B cell (primary cell): ENCODE measurements at places on chromosomes 4 and X. TPM values are rescaled to one million over a fixed set of nuclear protein-coding genes. Genes with fewer than 3 reads are reported as not detected.

GRCh38 chrX:143472347-143472938 is 44.8 kb downstream of the SPANXN3 start:
- DNase-seq = no peak

Gene DGAT2L6
- total RNA-seq = not detected in 2 replicates

GRCh38 chr4:21697583-21697982 is 251.0 kb downstream of the KCNIP4 start:
- DNase-seq = no peak

Gene PPEF1
- total RNA-seq = 0.52 and 0.56 TPM in 2 replicates

DNA sequence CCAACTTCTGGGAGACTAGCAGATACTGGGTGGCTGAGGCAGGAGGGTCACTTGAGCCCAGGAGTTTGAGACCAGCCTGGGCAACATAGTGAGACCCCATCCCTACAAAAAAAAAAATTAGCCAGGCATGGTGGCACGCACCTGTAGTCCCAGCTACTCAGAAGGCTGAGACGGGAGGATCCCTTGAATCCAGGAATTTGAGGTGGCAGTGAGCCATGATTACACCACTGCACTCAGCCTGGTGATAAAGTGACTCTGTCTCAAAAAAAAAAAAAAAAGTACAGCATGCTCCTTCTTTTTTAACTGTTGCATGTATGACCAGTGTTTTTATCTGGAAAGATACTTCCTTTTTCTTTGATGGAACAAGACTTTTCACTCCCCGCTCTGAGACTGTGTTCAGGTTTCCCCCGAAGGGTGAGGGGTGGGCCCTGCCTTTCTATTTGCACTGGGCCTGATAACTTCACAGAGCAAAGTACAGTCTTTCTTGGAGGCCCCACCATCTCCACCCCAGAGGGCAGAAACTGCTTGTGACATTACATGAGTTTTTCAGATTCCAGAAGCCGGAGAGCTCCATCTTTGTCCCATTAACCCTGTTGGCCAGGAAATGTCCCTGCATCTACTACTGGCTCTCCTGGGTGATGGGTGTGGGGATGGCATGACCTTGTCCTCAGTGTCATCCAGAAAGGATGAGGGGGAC is 35.2 kb downstream of the NYX start:
- DNase-seq = no peak

DNA sequence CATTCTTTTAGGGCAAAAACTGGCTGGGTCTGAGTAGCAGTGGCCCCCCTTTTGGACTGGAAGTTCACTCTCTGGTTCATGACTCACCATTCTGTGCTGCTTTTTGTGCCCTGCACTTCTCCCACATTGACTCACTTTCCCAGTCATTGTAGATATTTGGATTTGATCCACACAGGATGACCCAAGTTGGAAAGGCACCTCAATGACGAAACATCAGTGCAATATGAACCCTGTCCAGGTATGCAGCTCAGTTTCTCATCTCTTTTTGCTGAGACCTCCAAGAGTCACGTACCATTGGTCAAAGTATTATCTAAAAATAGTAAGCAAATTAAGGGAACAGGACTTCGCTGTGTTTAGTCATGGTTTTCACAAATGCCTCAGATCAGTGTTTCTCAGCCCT is 92.7 kb downstream of the CBLL2 start:
- DNase-seq = no peak

Gene SH3BGRL
- 105 and 109 TPM in 2 replicates for total RNA-seq

Gene TIGD4
- total RNA-seq = 0.36 and 0.59 TPM in 2 replicates

- no peak for DNase-seq
Observed at GRCh38 chr4:152398060-152398459, 137.8 kb downstream of the FBXW7 start.

GRCh38 chr4:115484479-115484878 is 371.1 kb upstream of the NDST4 start:
- no peak for DNase-seq

Gene TRIM2
- total RNA-seq = 6.4 and 6.7 TPM in 2 replicates

- no peak for DNase-seq
Observed at GRCh38 chrX:35380808-35381700, 417.1 kb upstream of the MAGEB16 start.

- peak; percentile 64 for DNase-seq
Observed at GRCh38 chrX:21438792-21439191, 64.6 kb downstream of the CNKSR2 start.

DNA sequence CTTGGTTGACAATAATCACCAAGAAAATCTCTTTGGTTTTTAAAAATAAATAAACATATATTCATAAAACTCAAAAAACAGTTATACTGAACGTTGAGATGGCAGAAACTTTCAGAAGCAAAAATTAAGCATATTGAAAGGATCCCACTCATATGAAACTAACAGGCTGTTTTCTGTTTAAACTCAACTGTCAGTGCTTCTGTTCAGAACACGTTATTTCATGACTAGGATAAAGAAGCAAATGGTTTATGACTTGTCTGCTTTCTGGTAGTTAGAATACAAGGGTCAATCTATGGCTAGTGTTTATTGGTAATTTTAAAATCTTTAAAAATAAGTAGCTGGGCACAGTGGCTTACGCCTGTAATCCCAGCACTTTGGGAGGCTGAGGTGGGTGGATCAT is 4.1 kb downstream of the GPR82 start:
- no peak for DNase-seq

DNA sequence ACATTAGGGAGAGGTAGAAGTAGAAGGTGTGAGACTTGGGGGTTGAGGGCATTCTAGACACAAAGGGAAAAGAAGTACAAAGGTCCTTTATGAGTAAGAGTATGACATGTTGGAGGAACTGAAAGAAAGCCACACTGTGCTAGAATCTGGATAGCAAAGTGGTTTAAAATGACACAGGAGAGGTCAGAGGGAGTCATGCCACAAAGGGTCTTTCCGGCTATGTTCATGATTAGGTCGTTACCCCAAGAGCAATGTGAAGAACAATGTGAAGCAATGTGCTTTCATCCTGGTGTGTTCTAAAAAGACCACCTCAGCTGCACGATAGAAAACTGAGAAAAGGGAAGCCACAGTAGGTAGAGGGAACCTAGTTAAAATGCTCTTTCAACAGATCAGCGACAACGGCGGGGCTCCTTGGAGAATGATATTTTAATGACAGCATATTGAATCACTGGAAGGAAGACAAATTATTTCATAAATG is 29.2 kb downstream of the SMIM14 start:
- peak; percentile 73 for DNase-seq

DNA sequence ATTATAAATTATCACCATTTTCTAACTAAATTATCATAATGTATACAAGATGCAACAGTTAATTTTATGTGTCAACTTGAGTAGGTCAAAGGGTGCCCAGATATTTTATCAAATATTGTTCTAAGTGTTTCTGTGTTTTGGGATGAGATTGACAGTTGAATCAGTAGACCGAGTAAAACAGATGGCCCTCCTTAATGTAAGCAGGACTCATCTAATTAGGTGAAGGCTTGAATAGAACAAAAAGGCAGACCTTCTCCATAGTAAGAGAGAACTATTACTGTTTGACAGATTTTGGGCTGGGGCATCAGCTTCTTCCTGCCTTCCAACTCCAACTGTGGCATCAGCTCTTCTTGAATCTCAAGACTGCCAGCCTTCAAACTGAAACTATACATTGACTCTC is 185.8 kb downstream of the TRAM1L1 start:
- DNase-seq = no peak

DNA sequence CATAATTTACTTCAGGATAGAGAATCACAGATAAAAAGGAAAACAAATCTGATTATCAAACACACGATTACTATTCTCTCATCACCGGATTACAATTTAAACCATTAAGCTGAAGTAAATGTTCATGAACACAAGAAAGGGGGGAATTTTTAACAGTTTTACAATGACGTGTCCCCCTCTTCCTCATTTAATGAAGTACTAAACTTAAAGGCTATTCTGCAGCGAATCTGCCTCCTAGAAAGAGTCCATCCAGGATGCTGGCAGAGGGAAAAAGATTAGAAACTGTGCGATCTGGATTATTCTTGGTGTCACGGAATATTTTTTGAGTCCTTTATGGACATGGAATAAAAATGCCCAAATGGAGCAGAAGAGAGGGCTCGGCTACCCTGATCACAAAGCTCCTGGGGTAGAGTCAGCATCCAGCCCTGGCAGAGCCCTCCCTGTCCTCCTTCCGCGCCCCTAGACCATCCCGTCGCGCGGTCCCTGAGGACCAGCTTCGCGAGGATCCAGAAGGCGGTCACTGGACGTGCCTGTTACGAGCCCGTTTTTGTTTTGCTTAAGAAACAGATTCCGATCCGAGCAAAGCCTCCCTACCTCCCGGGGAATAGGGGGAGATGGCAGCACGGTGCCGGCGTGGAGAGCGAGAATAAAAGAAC is 1.2 kb downstream of the ELF2 start:
- peak; percentile 60 for DNase-seq

DNA sequence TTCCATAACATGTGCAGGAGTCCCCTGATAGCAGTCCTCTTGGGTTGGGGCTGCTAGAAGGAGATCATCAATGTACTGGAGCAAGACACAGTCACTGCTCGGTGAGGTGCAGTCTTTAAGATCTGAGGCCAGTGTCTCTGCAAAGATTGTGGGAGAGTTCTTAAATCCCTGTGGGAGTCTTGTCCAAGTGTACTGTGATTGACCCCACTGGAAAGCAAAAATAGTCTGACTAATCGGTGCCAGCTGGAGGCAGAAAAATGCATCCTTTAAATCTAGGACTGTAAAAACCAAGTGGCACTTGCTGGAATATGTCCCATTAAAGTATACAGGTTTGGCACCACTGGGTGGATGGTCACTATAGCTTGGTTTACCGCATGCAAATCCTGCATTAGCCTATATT is 31.1 kb downstream of the SULT1E1 start:
- no peak for DNase-seq

Gene IL3RA
- total RNA-seq = 1.6 and 2.8 TPM in 2 replicates

GRCh38 chr4:53432528-53433424 is 55.3 kb downstream of the FIP1L1 start:
- DNase-seq = no peak

DNA sequence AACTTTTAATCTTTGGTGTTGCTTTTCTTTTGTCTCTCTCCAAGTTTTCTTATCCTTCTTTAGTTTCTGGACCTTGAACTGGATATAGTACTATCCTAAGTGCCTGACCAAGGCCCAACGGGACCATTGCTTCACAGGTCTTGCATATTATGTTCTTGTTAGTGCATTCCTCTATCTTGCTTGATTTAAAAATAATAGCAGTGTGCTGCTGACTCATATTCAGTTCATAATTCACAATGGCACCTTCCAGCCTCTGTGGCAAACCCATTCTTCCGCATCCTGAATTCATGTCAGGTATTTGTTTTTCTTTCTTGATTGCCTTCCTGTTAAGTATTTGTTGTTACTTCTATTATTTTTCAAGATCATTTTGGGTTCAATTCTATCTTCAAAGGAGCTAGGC is 197.1 kb upstream of the GIMD1 start:
- no peak for DNase-seq

DNA sequence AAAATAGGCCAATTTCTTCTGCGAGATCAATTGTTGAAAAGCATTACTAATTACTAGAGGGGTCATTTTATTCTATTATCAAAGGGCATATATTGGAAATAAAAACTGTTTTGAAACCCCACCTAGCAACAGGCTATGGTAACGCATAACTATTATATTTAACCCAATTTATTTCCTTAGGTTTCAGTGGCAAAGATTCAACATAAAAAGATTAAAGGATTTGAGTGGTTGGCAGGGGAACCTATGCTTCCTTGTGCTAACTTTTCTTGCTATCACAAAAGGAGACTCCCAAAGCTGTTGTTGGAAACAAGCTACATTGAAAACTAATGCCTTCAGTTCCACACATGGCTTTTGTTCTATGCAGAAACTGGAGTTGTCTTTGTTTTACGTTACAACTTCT is 166.9 kb upstream of the KLF3 start:
- DNase-seq = no peak

- DNase-seq = no peak
Observed at GRCh38 chrX:148567229-148567628, 66.8 kb downstream of the AFF2 start.

DNA sequence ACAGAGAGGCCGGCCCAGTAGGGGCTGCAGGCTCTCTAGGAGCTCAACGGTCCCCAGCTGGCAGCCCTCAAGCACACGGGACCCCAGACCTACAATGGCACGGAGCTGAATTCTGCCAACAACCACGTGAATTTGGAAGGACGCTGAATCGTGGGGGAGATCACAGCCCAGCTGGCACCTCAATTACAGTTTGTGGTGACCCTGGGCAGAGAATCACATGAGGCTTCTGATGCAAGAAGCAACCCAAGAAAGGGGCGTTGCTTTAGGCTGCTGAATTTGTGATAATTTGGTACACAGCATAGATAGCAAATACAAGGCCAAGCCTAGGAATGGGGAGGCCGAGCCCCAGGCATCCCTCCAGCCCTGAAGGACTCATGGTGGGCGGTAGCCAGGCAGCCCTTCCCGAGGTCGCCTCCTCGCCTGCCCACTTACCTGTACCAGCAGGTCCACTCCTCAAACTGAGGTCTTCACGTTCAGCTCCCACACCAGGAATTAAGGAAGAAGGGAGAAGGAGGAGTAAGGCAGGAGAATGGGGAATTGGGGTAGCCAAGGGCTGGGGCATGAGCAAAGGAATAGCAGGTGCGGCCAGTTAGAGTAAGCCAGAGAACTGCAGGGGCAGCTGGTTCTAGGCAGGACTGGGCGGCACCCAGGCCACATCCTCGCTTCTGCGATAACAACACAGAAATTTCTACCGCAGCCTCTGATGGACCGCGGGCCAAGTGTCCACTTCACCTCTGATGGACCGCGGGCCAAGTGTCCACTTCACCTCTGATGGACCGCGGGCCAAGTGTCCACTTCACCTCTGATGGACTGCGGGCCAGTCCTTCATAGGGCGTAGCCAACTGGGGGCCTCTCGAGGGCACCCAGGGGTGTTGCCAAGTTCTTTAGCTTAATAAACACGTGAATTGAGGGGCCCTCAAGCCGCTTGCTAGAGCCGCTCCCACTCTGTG is 23.4 kb upstream of the HTRA3 start:
- no peak for DNase-seq

DNA sequence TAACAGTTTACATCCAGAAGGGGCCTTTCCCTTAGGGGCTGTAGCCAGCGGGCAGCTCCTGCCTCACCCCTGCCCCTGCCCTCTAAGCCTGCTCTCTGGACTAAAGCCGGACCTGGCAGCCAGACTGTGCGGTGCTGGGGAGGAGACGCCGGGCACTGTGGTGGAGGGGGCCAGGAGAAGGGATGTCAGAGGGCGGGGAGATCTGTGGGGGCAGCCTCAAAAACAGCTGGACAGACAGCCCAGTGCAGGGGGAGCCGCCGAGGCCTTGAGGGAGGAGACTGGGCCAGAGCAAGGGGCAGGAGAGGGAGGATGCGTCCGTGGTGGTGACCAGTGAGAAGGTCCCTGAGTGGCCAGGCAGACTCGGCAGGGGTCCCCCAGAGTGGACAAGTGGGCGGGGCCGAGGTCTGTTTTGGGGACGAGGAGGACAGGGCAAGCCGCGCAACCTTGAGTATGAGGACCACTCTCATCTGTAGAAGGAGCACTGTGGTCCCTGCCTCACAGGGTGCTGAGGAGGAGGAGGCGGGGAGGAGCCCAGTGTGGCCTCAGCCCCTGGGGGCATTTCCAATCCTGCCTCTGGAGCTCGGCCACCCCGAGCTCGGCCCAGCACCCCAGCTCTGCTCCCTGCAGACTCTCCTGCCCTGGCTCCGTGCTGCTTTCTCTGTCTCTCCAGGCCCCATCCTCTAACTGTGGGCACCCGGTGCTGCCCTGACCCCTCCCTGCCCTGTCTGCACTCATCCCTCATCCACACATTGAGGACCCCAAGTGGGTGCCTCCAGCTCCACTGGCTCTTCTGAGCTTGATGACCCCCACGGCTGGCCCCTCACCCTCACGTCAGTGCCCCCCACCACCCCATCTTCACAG is 59.2 kb upstream of the NKX1-1 start:
- DNase-seq = no peak
